ENCODE measurements at places on chromosomes 2 and 18.

GRCh38 chr2:217086038-217086522 lies 226.2 kb upstream of the TNP1 start:
- DNase-seq: no peak

DNA sequence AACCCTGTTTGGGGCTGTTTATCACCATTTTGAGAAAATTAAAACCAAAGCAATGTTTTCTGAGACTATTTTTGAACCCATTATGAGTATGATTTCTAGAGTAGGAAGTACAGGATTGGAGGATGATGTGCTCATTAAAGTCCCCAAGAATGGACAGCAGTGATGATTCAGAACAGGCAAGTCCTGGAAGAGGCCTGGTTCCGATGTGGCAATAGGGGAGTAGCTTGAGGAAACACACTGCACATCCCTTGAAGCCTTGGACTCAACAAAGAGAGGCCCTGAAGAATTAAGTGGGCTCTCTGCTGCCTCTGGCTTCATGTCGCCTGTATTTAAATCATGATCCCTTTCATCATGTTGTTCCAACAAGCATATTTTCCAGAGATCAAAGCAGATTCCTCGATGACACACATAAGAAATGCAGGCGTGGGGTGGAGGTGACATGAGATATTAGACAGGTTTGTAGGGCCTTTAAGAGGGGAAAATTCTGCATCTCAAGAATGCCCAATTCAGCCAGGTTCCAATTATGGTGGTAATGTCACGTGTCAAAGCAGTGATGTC lies 242.2 kb downstream of the FHOD3 start:
- no peak for DNase-seq

- peak; percentile 74 for DNase-seq
Observed at GRCh38 chr2:235746257-235746934, 252.6 kb downstream of the AGAP1 start.

- DNase-seq: no peak
Observed at GRCh38 chr2:3302751-3303582, 74.7 kb downstream of the EIPR1 start.

DNA sequence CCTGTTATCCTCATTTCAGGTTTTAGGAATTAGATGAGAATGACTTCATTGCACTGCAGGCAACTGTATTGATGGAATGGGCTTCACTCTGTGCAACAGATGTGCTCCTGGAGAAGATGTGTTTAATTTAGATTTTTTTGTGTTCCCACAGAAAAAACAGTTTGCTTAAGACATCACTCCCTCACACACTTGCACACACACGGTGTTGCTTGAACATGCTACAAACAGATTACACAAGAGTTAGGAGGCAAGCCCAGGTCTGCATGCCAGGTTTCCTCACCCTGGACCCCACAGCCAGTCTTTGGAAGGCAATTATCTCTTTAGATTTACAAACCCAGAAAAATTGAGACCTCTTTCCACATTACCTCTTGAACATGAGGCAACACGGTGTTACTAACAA lies 93.7 kb upstream of the KLHL29 start:
- no peak for DNase-seq

All from activated effector memory CD4-positive, alpha-beta T cell treated with anti-CD3 and anti-CD28 coated beads, Interleukin-2, amount 50 U/mL, for 16 hours (primary cell).